ENCODE measurements at places on chromosomes 5 and 9.

- DNase-seq = no peak
These were observed 6.9 kb downstream of the SUSD1 start for GRCh38 chr9:112168197-112168596.

GRCh38 chr9:121656941-121657470 lies 5.6 kb downstream of the DAB2IP start:
- DNase-seq = no peak

DNA sequence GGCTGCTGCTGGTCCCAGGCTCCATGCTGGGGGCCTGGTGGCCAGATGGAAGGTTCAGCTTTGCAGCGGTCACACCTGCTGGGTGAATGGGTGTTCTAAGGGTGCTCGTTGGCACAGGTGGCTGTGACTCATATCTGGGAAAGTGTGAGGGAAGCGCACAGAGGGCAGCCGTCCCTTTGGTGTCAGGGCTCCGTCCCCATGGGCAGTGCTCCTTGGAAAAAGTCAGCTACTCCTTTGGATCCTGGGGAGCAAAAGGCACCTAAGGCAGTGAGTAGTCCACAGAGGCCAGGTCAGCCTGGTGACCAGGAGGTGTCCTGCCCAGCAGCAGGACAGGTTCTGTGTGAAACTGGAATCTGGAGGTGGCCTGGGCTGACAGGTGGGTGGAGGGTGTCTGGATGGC lies 18.4 kb upstream of the GBGT1 start:
- no peak for DNase-seq

GRCh38 chr9:94697972-94698581 lies 28.4 kb upstream of the AOPEP start:
- DNase-seq = no peak

- DNase-seq = no peak
These were observed 213.5 kb upstream of the TARS1 start for GRCh38 chr5:33227247-33227646.

GRCh38 chr5:117473165-117473564 lies 898.5 kb upstream of the SEMA6A start:
- no peak for DNase-seq

DNA sequence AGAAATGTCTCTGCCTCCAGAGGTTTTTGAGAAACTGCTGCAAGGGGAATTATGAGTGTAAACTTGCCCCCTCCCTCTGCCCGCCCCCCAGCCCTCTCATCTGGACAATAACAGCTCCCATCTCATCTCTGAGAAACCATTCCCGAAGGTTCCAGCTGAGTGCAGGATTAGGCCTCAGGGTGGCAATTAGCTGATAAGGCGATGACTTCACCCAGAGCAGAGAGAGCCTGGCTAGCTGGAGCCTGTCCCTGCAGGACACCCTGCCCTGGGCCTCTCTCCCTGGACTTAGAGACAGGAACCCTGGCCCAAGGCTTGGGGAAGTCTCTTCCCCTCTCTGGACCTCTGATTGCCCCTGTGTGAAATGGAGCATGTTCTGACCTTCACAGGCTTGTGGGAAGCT lies 45.7 kb upstream of the HAND1 start:
- DNase-seq = no peak

- no peak for DNase-seq
These were observed 80.3 kb downstream of the RXRA start for GRCh38 chr9:134406366-134407120.

GRCh38 chr5:158133369-158133768 lies 274.4 kb upstream of the CLINT1 start:
- no peak for DNase-seq

DNA sequence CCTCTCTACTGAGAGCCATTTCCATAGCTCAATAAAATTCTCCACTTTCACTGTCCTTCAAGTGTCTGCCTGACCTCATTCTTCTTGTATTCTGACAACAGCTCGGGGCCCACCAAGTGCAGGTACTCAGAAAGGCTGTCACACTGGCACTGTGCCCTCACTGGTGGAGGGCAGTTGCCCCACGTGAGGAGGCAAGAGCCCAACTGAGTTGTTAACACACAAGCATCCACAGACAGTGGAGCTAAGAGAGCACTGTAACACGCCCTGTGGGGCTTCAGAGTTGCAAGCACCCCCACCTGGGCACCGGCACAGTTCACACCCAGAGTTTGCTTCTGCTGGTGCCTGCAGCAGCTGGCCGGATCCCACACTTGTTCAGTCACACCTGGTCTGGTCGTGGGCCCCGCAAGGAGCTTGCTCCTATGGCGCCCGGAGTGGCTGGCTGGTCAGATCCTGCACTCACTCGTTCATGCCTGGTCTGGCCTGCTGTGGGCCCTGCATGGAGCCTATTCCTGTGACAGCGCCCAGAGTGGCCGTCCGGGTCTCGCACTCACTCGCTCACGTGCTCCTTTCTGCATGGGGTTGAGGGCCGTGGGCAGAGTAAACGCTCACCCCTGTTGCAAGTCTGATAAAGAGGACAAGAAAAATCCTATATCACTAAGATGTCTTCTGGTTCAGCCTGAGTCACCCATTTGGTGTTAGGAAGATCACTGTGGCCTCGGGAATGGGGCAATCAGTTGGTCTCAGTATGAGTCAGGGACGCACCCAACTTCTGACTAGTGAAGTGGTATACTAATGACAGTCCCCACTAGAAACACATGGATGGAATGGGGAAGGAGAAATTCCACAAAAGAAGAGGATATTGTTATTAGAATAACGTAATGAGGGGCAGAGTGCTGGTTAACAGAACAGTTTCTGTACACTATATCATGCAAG lies 87.0 kb upstream of the CCNH start:
- no peak for DNase-seq

DNA sequence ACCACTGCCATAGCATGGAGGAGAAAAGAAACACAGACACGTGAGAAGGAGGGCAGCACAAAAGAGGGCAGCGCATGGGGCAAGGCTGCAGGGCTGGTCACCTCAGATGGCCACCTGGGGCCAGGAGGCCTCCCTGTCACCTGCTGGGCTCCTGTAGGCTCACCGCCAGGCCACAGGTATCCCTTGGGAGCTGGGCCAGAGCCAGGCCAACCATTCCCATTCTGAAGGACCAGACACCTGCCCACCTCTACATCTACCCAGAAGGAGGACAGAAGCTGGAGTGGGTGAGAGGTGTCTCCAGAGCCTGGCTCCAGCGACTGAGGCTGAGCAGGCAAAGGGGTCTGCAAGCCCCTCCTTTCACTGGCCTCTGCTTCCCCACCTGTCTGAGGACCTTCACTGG lies 103.1 kb downstream of the PAX5 start:
- DNase-seq = no peak
